ENCODE measurements at places on chromosomes 3 and 15. TPM values are rescaled to one million over a fixed set of nuclear protein-coding genes. Genes with fewer than 3 reads are reported as not detected.

DHX36 gene
- 163 TPM for total RNA-seq

MFAP1 gene
- total RNA-seq, result 57.5 TPM

MED12L gene
- 0.72 TPM for total RNA-seq

CFAP20DC gene
- 1.3 TPM for total RNA-seq

CP gene
- total RNA-seq, result not detected

CYP8B1 gene
- not detected for total RNA-seq

CEP70 gene
- total RNA-seq, result 14.6 TPM

TIMMDC1 gene
- total RNA-seq, result 134 TPM

MYZAP gene
- total RNA-seq, result not detected

ERICH6 gene
- 0.41 TPM for total RNA-seq

ARL14 gene
- total RNA-seq, result not detected

UBAP1L gene
- total RNA-seq, result 3.8 TPM

RASGRF1 gene
- total RNA-seq, result not detected

COL7A1 gene
- 8.6 TPM for total RNA-seq

KLHL6 gene
- not detected for total RNA-seq

CNTN3 gene
- 0.74 TPM for total RNA-seq

SMCO1 gene
- not detected for total RNA-seq

ETFA gene
- total RNA-seq, result 56.1 TPM

IL5RA gene
- total RNA-seq, result not detected

ITGA11 gene
- 81.1 TPM for total RNA-seq

ANKDD1A gene
- 2.9 TPM for total RNA-seq

RRP9 gene
- total RNA-seq, result 16.9 TPM

STAB1 gene
- 0.90 TPM for total RNA-seq

TM4SF4 gene
- total RNA-seq, result not detected

SH2D7 gene
- total RNA-seq, result not detected

CNTN4 gene
- total RNA-seq, result 0.09 TPM

AAGAB gene
- 43.7 TPM for total RNA-seq

GABRB3 gene
- 2.2 TPM for total RNA-seq

GABRR3 gene
- total RNA-seq, result not detected

GRAMD1C gene
- 12.1 TPM for total RNA-seq

CCDC39 gene
- 0.27 TPM for total RNA-seq

FRMD5 gene
- total RNA-seq, result 16.3 TPM

GCNT3 gene
- 0.27 TPM for total RNA-seq

STARD9 gene
- 8.0 TPM for total RNA-seq

DUOX2 gene
- total RNA-seq, result not detected

LYSMD4 gene
- total RNA-seq, result 2.6 TPM

PIERCE2 gene
- 6.6 TPM for total RNA-seq

ANKRD63 gene
- total RNA-seq, result not detected

FBN1 gene
- 4,431 TPM for total RNA-seq

TUSC7 gene
- total RNA-seq, result not detected

RARRES1 gene
- 47.8 TPM for total RNA-seq

SERPINI2 gene
- not detected for total RNA-seq

C3orf52 gene
- total RNA-seq, result 10.7 TPM

TLNRD1 gene
- total RNA-seq, result 9.3 TPM

SAMD7 gene
- total RNA-seq, result not detected

ARGFX gene
- total RNA-seq, result not detected

ATP13A4 gene
- not detected for total RNA-seq

GPR15 gene
- total RNA-seq, result not detected

SLC51B gene
- total RNA-seq, result not detected

PPP1R14D gene
- not detected for total RNA-seq

PRR23A gene
- total RNA-seq, result not detected
